ENCODE measurements at places on chromosomes 2 and 18.

GRCh38 chr2:8116661-8117060, 565.2 kb upstream of the ID2 start:
- no peak for DNase-seq

DNA sequence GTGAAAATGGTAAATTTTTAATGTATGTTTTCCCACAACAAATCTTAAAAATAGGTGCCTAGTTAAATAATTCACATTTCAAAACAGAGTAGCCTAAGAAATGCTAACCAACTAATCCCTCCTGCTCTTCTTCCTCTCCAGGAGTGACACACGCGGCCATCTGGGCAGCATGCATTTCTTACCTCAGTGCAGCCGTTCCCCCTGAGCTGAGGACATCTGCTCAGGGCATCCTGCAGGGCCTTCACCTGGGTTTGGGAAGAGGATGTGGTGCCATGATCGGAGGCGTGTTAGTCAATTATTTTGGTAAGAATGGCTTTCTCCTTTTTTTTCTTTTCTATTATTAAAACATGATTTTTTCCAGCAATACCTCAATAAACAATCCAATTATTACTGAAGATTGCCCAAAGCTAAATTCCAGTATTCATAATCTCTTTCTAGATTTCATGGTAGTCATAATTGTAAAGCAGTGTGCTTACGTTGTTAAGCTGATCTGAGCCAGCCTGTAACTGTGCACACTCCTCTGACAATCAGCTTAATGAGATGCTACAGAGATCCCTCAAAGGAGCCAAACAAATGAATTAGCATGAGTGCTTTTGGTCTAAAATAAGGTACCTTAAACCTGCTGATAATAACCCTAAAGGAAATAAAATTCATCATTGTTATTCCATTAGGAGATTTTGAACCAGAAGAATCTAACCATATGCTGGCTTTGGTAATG, 45.8 kb downstream of the NEMP2 start:
- no peak for DNase-seq

DNA sequence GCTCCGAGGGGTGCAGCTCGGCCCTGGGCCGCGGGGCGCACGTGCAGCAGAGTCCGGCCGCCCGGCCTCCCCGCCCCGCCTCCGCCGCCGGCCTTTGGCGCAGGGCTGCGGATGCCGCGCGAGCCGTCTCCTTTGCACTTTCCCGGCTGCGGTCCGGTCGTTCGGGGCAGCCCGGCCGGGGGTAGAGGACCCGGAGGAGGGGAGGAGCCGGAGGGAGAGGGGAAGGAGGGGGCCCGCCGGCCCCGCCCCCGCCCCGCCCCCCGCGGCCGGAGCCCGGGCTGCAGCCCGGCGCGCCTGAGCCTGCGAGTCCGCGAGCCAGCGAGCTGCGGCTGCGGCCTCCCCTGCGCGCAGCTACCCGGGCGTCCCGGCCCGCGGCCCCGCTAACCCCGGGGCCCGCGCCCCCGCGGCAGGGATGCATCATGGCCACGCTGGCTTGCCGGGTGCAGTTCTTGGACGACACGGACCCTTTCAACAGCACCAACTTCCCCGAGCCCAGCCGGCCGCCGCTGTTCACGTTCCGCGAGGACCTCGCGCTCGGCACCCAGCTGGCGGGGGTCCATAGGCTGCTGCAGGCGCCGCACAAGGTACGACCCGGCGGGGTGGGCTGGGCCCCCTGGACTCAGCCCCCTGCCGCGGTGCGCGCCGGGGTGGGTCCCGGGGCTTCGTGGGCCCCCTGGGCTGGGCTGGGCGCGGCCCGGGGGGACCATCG, at the start of gene FHOD3:
Gene FHOD3 (plus strand): TSS at position 297 of the 709 bp plus-strand sequence. CDS start 123 bp downstream, at position 420.
- DNase-seq = no peak

GRCh38 chr2:55236992-55237543, 4.6 kb downstream of the RPS27A start:
- no peak for DNase-seq

GRCh38 chr18:51480407-51481261, 283.2 kb upstream of the MEX3C start:
- DNase-seq = no peak

GRCh38 chr2:173754165-173754564, 211.0 kb downstream of the SP3 start:
- no peak for DNase-seq

GRCh38 chr18:79903071-79903635, 48.3 kb downstream of the SLC66A2 start:
- DNase-seq = no peak

- no peak for DNase-seq
Measured at GRCh38 chr18:46565256-46565655, 91.8 kb downstream of the LOXHD1 start.

DNA sequence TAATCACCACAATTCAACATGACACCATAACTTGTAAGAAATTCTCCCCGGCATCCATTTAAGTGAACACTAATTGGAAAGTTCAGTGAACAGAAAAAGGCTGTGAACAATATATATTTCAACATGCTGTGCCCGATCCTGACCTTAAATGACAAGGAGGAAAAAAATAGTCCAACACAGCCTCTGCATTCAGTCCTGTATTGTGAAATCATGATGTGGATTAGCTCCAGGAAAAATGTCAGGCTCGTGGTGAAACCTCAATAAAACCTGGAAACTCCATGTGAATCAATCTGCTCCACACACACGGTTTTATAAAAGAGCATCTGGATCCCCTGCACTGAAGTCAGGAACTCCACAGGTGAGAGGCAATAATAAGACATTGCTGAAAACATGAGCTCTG, 145.4 kb upstream of the SPOPL start:
- no peak for DNase-seq

DNA sequence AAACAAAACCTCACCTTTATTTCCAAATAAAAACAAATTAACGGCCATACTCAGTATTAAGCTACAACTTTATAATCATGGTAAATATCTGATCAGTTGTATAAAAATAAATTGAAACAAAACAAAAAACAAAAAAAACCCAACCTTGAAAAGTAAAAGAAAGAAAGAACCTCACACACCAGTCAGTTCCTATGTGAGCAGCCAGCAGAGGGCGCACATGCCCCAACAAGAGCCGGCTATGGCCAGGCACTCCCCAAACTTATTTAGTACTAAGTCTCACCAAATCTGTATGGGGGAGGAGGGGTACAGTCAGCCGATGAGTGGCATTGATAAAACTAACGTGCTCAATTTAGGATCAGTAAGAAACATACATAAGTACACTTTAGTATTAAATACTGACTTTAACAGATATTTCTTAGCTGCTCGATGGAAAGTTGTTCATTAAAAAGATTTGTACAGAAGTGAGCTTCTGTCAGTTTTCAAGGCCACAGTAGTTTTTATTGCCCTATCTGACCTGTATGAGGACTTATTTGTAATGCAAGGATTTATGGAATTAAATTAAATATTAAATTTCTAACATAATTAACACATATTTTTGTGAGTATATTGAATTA, 172.6 kb downstream of the TCF4 start:
- peak; percentile 55 for DNase-seq

DNA sequence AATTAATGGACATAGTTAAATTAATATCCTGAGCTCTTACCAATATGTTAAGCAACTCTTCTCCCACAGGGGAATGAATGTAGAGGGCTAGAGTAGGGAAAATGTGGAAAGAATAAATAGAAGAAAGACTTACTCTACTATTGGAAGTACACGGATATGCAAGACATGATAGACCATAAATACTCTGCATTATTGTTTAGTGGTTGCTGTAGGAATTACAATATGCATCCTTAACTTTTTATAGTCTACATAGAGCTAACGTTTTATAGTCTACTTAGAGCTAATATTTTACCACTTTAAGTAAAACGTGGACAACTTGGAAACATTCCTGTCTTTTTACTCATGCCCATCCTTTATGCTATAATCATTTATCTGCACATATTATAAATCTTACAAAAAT, 163.8 kb upstream of the GALNT5 start:
- no peak for DNase-seq

DNA sequence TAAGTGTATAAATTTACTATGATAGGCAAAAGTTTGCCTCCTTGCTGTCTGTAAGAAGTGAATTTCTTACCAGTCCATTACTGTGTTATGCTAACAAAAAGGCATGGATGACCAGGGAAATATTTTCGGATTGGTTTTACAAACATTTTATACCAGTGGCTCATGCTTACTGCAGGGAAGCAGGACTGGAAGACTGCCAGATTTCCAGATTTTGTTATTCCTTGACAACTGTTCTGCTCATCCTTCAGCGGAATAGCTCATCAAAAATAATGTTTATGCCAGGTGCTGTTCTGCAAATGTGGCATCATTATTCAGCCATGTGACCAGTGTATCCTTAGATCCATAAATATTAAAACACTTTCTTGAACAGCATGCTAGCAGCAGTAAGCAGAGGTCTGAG, 40.4 kb upstream of the NETO1 start:
- DNase-seq = no peak

DNA sequence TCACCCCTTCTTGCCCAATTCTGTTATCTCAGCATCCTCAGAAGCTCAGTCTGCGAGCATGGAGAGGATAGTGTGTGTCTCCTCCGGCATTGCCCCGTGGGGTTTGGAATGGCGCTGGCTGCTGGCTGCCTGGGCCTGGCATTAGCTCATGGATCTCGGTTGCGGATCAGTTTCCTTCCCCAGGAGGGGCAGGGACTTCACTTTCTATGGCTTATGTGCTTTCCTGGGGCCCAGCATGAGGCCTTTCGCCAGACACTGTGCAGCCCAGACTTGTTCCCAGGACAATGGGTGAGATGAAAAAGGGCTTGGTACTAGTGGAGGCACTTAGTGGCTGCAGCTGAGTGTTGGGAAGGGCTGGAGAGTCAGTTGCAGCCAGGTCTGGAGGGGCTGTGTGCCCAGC, 143.3 kb downstream of the GLI2 start:
- no peak for DNase-seq

DNA sequence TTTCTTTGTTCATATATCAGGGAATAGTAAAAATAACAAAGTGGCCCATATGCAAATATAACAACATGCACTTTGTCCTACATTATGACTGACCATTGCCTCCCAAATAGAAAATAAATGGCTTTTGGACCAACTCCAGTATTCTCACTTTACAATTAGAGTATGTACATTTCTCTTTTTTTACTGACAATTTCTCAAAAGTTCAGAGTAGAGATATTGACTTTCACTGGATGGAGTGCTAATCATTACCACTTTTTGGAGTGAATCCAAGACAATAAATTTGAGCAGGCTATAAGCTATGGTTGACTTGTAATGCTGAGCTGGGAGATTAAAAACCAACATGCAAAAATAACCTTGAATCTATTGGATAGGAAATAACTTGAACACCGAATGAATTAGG, 987.4 kb downstream of the SUCLG1 start:
- DNase-seq = no peak

DNA sequence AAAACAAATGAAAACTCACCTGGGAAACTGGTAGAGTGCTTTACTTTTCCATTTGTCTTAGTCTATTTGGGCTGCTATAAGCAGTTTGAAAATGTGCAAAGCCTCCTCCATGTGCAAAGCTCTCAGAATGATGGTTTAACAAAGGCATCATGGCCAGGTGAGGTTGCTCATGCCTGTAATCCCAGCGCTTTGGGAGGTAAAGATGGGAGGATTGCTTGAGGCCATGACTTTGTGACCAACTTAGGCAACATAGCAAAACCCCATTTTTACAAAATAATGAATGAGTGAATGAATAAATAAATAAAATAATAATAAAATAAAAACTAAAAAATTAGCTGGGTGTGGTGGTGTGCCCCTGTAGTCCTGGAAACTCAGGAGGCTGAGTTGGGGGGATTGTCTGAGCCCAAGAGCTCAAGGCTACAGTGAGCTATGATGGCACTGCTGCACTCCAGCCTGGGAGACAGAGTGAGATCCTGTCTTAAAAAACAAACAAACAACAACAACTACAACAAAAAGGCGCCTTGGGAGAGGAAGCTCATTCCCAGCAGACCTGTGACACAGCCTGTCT, 71.8 kb downstream of the MYCN start:
- DNase-seq = no peak

DNA sequence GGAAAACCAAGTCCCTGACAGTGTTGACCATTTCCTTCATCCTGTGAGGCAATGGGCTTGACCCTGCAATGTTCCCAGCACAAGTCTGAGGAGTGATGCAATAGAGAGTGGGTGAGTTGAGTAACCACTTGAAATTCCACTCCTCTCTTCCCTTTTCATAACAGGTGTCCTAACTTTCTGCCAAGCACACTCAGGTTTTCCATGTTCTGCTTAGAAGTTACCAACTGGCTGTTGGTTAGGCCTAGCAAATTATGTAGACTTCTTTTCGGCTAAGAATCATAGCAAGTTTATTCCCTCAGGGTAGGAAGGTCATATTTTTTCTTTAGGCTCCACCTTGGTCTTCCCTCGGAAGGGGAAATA, 11.5 kb downstream of the GNLY start:
- DNase-seq = no peak

DNA sequence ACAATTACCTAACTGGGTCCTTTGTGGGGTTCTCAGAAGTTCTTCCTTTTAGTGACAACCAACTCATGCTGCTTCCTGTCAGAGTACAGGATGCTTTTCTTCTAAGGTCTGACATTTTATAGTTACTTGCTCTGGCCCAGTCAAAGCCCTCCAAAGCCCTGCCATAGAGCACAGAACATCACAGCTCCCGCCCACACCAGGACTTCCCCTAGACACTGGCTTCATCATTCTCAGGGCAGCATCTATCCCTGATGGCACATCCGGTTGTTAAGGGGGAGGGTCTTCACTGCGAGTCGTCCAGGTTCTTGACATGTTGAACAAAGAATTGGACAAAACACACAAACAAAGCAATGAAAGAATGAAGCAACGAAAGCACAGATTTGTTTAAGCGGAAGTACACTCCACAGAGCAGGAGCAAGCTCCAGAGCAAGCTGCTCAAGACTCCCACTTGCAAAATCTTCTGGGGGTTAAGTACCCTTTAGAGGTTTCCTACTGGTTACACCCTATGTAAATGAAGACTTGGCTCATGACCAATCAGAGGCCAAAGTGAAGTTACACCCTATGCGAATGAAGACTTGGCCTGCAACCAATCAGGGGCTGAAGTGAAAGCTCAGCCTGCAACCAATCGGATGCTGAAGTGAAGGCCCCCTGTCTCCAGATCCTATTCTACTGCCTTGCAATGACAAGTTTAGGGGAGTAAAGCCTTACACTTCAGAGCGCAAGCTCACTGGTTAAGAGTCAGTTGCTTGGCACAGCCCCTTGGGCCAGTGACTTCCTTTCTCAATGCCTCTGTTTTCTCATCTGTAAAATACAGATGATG, 79.0 kb downstream of the HDAC4 start:
- DNase-seq = peak; percentile 69

DNA sequence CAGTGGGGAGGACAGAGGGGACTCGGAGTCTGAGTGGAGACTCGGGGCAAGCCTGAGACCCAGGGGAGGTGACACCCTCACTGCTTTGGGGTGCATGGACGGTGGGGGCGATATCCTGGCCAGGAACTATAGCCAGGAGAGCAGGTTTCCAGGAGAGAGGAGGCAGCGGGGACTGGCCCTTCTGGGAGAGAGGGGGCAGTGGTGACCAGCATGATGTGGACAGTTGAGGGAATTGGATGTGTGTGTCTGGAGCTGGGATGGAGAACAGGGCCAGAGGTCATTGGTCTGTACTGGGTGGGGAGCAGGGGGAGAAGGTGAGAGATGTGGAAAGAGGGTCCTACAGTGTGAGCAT, 63.6 kb downstream of the ACKR3 start:
- no peak for DNase-seq

Data from activated CD4-positive, alpha-beta T cell treated with anti-CD3 and anti-CD28 coated beads for 4 hours (primary cell).